Testis (tissue), 5 donors: ENCODE measurements at places on chromosomes 4 and X. TPM values are rescaled to one million over a fixed set of nuclear protein-coding genes. Genes with fewer than 3 reads are reported as not detected.

The FGA gene
- 1.1 TPM for total RNA-seq

GRCh38 chrX:38214551-38215531 is 5.8 kb downstream of the SRPX start:
- no peak for DNase-seq

DNA sequence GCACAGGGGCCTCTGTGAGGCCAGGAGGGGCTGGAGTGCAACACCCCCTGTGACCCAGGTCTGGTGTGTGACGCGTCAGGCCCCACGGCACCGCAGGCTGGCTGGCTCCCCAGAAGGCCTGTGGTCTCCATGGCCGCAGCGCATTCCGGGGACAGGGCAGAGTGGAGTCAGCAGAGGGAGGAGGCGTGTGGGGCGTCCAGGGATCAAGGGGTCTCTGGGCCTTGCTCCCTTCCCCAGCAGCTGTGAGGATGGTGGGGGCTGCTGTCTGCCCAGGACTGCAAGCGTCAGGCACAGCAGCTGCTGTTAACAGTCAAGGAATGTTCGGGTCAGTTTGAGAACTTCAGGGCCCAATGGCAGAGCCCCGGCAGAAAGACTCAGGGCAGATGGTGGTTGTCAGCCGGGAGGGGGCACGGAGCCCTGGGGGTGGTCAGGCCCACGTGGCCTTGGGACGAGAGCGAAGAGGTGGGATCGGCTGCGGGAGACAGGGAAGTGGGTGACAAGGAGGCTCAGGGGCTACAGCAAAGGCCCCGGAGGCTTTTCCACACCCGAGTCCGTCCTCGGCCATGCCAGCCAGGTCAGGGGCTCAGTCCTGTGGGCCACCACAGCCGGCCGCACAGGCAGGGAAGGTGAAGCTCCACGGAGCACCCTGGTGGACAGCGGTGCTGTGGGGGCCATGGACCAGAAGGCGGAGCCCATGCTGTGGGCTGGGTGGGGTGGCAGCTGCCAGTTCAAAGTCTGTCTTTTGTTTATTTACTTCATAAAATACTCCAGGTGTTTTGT is 18.3 kb downstream of the PCGF3 start:
- DNase-seq, result no peak

The HPSE gene
- total RNA-seq, result 2.3 TPM

GRCh38 chrX:48003367-48003757 is 427 bp downstream of the ZNF182 start:
- no peak for DNase-seq

DNA sequence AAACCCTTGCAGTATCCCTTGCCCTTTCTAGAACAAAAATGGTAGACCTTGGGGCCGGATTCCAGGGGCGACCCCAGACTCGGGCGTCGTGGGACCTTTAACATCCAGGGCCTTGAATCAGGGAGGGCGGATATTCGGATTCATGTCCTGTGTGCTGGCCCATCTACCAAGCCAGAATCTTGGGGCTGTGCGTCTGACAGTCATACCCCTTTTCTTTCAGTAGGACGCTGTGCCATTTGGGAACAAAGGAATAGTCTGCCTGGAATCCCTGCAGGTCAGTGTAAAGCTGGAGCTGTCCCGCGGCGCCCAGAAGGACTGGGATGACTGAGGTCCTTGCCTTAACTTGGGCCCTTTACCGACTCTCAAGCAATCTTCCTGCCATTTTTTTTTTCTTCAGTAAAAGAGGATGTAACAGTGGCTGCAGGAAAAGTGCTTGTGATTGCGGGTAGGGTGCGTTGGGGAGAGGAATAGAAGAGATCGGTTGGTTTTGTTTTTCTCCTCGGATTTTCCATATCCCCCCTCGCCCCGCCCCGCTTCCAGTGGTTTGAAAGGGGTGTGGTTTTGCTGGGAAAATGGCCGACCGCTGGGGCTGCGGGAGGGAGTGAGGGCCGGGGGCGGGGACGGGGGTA is 518 bp downstream of the ARMCX1 start:
- peak; percentile 52 for DNase-seq

- no peak for DNase-seq
Measured at GRCh38 chr4:14035076-14035475, 407.6 kb upstream of the BOD1L1 start.
